ENCODE measurements at places on chromosomes 1 and 21. TPM values are rescaled to one million over a fixed set of nuclear protein-coding genes. Genes with fewer than 3 reads are reported as not detected.

The APOBEC4 gene
- total RNA-seq = not detected

The PODN gene
- total RNA-seq = not detected

The PGLYRP3 gene
- total RNA-seq = not detected

The CLCA2 gene
- total RNA-seq = not detected

The CNR2 gene
- not detected for total RNA-seq

The AVPR1B gene
- total RNA-seq = not detected

The TRIM58 gene
- 0.19 TPM for total RNA-seq

The DYNLT5 gene
- total RNA-seq = not detected

The WNT2B gene
- total RNA-seq = 0.05 TPM

The GPR52 gene
- total RNA-seq = 0.33 TPM

The DYNLT4 gene
- total RNA-seq = 0.41 TPM

The TARS2 gene
- 51.7 TPM for total RNA-seq

The RNF11 gene
- 31.9 TPM for total RNA-seq

The PRAMEF13 gene
- not detected for total RNA-seq

The THEM4 gene
- 24.9 TPM for total RNA-seq

The ASCL5 gene
- total RNA-seq = not detected

The EVA1B gene
- total RNA-seq = 12.8 TPM

The CLCNKA gene
- total RNA-seq = not detected
